ENCODE measurements at places on chromosomes 2 and 18.

DNA sequence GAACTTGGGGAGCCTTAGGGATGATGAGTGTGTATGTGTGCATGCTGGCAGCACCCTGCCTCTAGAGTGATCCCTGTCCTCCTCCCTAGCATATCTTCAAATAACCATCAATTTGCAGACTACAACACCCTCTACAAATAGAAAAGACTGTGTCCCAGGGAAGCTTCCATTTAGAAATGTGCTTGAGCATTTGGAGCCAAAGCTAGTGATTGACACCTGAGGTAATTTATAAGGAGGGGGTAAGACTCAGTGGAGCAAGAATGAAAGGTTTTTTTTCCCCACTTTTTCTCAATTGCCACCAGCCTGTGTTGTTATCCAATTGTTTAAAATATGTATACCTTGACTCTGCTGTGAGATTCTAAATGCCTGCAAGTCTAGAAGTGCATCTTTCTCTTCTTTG is 286.0 kb upstream of the SLC14A2 start:
- no peak for DNase-seq

DNA sequence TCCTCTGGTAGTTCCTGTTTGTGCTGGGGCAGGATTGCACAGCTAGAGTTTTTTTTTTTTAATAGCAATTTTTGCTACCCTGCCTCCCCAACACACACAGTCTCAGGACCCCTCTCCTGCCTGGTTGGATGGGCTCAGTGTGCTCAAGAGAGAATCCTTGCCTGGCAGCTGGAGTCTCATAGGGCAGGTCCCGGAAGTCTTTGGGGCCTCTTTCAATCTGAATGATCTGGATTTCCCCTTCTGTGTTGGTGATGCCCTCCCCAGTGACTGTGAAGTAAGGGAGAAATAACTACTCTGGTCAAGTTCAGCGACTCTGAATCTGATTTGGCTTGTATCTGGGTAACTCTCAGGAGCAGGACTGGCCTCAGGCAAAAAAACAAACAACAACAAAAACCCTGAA is 220.6 kb upstream of the LRRTM1 start:
- no peak for DNase-seq

DNA sequence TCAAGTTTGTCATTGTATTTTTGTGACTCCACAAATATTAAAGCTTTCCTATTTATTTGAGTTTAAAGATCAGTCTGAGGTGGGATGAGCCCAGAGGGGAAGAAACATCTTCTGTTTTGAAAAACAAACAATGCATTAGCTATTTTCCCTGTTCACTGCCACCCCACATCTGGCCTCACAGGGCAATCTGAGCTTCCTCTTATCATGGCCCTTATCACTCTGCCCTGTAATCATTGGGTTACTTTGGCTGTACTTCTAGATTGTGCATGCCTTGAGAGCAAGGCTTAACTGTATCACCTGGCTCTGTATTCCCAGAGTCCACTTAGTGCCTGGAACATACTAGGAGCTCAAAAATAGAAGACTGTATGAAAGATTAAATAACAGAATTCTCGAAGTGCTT is 241.6 kb upstream of the NT5C1B start:
- DNase-seq: no peak

DNA sequence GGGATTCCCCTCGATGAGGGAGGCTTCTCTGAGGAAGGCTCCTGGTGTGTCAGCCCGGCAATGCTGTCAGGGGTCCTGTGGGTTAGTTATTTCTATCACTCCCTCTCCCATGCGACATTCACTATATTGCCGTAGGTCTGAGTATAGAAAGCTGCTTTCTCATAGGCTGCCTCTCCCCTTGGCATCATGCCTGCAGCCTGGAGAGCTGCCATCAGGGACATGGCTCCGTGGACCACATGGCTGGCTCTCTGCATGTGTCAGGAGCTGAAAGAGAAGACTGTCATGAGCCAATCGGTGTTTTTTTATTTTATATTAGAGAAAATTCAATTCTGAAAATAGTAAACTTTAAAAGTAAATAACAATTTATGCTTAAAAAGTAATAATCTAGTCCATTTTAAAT is 198.0 kb downstream of the CDH20 start:
- DNase-seq: no peak

- DNase-seq: peak; percentile 13
Measured at GRCh38 chr2:207244971-207245925, 79.5 kb upstream of the KLF7 start.

GRCh38 chr2:240627736-240628506 is 2.6 kb downstream of the GPR35 start:
- DNase-seq: no peak

GRCh38 chr2:121529439-121530211 is 1.1 kb upstream of the RNU4ATAC start:
- DNase-seq: peak; percentile 85

DNA sequence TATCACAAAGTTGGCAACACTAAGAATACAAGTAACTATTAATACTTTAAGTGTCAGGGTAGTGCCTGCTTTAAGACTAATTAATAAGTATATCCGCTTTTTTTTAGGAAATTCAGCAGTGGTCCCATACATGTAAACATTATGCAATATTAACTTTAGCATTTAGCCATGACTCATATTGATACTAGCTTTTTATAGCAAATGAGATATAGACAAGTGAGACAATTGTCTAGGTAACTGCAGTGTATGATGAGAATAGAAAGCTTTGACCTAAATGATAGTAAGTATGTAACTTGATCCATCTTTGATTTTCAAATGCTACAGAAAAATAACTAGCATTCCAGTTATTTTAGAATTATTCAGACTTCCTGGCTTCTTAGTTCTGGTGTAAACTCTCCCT is 27.4 kb upstream of the VRK2 start:
- DNase-seq: no peak

DNA sequence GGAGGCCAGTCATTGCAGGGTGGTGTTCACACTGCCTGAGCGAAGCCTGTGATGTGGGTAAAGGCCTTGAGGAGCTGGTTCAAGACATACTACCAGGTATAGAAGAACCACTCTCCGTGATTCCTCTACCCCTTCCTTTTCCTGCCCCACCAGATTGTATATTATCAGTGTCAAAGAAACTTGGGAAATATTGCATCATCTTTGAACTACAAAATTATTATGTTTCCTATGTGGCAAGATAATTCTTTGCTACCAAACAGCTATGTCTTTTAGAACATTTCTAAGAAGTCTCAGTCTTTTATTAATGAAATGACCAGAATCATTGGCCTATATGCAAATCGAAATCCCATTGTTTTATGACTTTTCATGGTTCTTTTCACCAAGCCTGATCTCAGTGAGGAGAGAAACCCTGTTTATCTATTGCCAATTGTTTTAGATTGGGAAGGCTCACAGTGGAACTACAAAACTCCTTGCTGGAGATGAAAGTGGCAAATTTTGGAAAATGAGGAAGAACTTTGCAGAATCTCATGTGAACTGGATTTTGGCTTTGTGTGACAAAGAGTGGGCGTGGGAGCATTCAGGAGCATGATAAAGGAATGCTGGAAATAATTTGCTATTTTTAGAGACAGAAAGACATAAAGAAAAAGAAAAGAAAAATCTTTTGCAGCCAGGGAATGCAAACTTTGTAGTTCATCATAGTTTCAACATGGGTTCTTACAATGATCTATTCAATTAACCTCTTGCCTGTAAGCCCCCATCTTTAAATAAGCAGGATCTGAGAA is 286.9 kb downstream of the INSIG2 start:
- DNase-seq: no peak

DNA sequence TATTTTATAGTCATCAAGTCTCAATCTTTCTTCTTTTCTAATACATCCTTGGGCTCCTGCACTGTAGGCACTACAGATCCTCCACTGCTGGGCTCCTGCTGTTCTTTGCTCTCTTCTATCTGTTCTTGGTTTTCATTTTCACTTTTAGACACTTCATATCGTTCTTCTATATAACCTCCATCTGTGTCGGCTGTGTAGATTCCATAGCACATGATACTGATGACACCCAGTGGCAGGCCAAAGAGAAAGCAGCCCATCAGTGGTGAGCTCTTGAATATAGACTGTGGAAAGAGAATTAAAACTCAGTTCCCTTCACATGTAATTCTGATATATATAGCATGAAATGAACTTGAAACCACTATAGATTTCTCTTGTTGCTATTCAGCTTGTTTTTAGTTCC is 38.0 kb downstream of the TMX3 start:
- no peak for DNase-seq

GRCh38 chr18:63829886-63830285 is 54.7 kb downstream of the SERPINB7 start:
- no peak for DNase-seq

GRCh38 chr2:239904496-239904895 is 120.6 kb downstream of the NDUFA10 start:
- no peak for DNase-seq

DNA sequence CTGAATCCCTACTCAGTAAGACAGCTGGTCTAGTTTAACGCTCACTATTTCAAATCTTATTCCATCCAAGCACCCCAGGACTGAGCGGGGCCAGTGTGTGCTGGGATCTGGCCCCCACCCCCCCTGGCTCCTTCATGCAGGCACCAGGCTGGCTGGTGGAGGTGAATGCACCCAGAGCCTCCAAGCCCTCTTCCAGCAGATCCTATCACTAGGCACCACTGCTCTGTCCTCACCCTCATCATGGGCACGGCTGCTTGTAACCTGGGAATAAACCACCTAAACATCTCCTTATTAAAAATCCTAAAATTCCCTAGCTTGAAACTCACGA is 194.3 kb downstream of the ARL4C start:
- no peak for DNase-seq

DNA sequence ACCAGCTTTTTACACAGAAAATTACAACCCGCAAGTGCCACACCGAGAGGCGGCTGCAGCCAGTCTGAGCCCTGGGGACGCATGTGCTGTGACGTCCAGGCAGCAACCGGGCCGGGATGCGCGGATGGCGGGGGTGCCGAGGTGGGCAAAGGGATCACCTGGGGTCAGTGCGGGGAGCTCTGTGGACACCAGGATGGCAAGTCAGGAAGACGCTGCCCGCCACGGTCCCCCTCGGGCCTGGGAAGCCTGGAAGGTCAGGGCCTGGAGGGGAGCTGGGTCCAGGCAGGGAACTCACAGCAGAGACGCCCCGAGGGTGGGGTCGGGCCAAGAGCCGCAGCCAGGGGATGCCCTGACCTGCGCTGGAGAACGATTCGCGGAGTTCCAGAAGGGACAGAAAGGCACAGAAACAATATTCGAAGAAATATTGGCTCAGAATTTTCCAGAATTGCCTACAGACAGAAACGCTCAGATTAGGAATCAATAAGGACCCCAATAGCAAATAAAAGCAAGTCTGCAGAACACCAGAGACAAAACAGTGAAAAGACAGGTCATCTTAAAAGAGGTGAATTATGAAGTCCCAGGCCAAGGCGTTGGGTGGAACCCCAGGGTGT is 11.7 kb upstream of the KIF1A start:
- peak; percentile 56 for DNase-seq

DNA sequence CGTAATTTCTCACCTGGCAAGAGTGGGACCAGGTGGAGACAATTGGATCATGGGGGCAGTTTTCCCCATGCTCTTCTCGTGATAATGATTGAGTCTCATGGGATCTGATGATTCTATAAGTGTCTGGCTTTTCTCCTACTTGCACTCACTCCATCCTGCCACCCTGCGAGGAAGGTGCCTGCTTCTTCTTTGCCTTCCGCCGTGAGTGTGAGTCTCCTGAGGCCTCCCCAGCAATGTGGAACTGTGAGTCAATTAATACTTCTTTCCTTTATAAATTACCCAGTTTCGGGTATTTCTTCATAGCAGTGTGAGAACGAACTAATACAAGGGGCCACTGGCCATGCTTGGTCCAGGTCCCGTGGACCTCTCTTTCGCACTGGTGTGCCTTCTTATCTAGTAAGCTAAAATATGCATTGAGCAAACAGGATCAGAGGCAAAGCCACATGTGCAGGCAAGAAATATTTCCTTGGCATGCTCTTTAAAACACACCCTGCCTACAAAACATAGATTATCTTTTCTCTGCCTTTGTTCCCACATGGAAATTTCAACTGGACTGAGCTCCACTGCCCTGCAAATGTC is 821.1 kb downstream of the TRIB2 start:
- DNase-seq: no peak

- no peak for DNase-seq
Measured at GRCh38 chr2:188022389-188022788, 269.3 kb upstream of the GULP1 start.

DNA sequence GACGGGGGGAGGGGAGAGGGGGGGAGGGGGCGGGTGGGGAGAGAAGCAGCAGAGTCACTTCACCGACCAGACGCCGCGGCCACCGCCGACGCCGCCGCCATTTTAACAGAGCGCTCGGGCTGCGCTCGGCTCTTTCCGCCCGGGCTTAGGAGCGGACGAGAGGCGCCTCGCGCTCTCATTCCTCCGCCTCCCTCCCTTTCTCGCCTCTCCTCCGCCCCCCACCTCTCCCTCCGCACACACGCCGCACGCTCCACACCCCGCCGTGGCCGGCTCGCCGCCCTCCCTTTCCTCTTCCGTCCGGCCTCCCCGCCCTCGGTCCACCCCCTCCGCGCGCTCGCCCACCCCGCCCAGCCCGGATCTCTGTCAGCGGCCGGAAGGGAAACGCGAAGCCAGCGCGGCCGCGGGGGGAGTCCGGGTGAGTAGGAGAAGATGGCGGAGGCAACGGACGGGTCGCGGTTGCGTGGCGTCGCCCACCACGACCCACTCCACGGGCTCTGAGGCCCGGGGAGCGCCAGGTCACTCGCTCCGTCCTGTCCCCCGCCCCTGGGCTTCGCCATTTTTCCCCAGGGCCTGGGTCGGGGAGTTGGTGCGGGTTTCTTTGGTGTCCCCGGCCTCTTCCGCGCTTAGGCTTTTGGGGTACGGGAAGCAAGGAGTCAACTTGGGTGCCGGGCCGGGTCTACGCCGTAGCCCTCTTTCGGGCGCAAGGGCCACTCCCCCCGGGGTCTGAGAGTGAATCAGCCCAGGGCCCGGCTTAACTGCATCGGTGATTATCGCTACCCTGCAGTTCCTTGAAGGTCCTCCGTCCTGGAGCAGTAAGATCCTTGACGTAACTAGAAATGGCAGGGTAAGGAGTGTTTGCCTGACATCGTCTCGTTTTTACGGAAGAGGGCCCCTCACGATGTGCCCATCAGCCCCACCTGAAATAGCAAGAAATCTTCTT is at the start of gene USP34:
Gene USP34 (minus strand): TSS at position 123 of the 940 bp plus-strand sequence. CDS start 395 bp downstream, outside the sequence.
- DNase-seq: peak; percentile 97

DNA sequence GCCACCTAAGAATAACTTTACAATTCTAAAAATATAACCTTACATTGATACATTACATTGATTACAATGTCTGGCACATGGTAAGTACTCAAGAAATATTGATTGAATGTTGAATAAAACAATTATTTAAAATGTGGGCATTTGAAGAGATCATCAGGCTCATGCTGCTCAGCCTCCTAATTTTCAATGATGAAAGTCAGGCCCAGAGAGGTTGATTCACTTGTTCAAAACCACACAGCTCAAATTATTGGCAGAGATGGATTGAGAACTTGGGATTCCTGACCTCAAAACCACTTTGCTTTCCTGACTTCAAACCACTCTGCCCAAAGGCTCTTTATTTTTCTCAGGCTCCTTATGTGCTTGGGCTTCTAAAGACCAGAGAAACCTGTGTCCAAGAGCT is 34.7 kb downstream of the ANKRD29 start:
- no peak for DNase-seq

- DNase-seq: peak; percentile 56
Measured at GRCh38 chr2:182866095-182866460, 359 bp downstream of the FRZB start.

GRCh38 chr2:45729753-45730512 is 78.5 kb downstream of the PRKCE start:
- peak; percentile 25 for DNase-seq

GRCh38 chr2:3212061-3212362 is 165.6 kb downstream of the EIPR1 start:
- no peak for DNase-seq
